ENCODE measurements at places on chromosomes 2 and 18.

- peak; percentile 78 for DNase-seq
Measured at GRCh38 chr18:49169037-49169521, 218.3 kb upstream of the SMAD7 start.

DNA sequence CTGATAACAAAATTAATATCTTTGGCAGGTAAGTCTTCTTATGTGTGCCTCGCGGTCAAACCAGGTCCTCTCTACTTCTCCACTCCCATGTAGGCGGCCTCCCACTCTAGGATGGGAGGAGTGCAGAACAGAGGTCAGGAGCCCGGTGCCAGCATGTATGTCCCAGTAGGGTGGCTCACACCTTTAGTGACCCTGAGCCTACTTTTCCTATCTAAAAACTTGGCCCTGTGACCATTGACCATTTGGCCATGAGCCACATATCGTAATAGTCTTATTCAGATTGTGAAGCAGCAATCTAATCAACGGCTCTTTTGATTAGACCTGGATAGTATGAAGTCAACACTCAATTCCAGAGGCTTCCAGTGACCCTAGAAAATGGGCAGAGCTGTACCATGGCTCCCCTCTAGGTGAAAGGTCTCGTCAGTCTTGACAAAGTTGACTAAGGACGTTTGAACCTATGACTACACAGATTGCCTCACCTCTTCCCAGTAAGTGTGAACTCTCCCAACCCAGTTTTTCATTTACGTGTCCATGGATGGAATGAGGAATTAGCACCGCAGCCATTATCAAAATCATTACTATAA lies 17.1 kb upstream of the FABP1 start:
- DNase-seq = no peak

GRCh38 chr2:202941771-202942170 lies 29.7 kb downstream of the CARF start:
- DNase-seq = no peak

GRCh38 chr2:149766339-149766738 lies 178.8 kb upstream of the MMADHC start:
- DNase-seq = no peak

GRCh38 chr2:146597291-146597690 lies 1247.5 kb upstream of the ACVR2A start:
- no peak for DNase-seq

DNA sequence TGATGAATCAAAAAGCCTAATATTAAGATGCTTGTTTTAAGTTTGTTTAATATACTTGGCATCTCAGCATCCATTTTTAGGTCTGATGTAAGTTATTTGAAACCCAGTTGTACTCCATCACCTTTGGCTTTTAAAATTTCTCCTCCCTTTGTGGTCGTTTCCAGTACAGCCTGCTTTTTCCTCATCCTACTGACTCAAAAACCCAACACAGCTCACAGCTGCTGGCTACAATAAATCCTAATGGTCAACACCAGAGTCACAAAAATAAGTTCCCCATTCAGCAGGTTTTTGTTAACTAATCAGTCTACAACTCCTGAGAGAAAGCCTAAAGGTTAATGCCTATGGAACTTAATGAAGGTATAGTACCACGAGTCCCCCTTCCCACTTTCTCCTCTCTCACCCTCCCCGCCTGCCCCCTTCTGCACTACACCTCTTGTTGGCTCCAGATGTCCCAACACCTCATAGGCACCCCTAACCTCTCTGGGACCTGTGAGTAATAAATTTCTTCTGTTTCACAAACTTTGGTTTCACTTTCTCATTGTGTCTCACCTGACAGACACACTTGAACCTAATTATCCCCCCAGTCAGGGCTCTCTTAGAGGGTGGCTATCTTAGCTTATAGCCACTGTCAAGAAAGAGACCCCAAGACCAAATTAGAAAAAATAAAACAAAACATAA lies 148.6 kb downstream of the GALNT1 start:
- DNase-seq = no peak

- DNase-seq = no peak
Measured at GRCh38 chr2:2102866-2103653, 228.0 kb downstream of the MYT1L start.

GRCh38 chr18:8952769-8953760 lies 149.4 kb upstream of the NDUFV2 start:
- DNase-seq = no peak

- DNase-seq = no peak
Measured at GRCh38 chr2:45300026-45300750, 290.9 kb upstream of the SIX2 start.

GRCh38 chr2:60936757-60937156 lies 55.4 kb downstream of the REL start:
- no peak for DNase-seq

GRCh38 chr18:63894106-63894772 lies 6.7 kb downstream of the SERPINB2 start:
- no peak for DNase-seq

DNA sequence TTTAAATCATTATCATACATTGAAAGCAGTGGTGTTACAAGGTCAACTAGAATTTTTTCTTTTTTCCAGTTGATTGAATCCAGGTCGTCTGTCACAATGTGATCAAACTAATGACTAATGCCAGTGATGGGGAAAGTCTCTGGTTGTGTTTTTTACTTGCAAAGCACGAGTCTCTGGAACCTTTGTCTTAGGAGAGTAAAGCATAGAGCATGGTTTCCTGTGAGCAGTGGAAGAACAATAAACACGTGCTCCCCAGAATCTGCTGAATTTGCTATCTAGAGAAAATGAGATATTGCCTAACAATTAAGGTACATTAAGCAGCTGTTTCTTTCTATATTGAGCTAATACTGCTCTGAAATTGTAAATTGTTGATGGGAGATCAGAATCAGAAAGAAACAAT lies 1332.4 kb upstream of the TMEFF2 start:
- no peak for DNase-seq

- DNase-seq = no peak
Measured at GRCh38 chr18:48219810-48220499, 189.2 kb downstream of the ZBTB7C start.

DNA sequence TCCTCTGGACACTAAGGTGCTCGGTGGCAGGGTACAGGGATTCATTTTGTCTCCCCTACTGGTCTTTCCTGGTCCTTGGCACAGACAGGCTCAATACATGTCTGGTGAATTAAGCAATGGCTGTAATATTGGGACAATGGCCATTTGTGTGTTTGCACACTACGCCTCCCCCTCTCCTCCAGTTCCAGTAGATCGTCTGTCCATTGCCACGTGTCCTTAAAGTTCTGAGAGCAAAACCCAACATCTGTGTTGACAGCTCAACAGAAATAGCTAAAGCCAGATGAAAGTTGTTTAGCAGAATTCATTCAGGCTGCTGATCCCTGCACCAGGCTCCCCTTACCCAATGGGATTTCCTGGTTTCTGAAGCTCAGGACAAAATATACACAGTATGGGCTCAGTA lies 9.0 kb upstream of the FABP1 start:
- no peak for DNase-seq

DNA sequence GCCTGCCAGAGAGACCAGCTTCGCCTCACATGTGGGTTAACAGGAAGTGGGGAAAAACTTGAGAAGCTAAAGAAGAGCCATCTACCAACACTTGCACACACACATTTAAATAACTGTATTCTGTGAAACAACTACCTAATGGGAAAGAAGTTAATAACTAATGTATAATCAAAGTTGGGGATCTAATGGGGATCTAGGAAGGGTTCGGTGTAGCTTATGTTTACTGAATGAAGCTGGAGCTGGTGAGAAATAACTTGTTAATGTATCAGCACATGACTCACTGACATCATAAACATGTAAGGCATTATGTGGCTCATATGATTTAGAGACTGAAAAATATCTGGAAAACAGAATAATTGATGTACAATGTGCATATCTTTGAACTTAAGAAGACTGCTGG lies 421.3 kb upstream of the NXPH2 start:
- DNase-seq = no peak

DNA sequence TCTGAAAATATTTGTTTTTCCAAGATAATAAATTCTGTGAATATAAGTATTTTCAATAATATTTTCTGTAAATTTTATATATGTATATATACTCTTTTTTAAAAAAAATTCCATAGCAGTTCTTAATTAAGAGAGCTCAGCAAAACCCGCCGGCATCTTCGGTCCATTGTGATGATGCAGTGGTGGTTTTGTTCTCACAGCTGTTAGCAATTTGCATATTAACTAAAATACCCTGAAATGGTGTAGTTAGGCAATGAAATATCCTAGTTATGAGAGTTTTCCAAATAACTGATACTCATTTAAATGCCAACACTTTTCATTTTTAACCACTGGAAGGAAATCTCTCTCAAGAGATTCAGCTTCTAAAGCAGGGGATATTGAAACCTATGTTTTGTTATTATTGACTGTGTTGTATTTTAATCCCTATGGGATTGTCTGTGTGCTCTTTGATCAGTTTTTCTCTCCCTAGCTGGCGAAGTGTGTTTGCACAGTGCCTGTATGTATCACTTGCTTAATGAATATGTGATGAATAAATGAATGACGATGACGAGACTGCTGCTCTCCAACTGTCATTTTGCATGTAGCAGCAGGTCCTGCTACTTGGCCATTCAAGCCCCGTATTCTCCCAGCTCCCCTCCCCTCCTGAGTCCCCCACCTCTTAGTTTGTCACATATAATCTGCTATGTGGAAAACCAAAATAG lies 42.4 kb downstream of the PSMG2 start:
- DNase-seq = no peak

DNA sequence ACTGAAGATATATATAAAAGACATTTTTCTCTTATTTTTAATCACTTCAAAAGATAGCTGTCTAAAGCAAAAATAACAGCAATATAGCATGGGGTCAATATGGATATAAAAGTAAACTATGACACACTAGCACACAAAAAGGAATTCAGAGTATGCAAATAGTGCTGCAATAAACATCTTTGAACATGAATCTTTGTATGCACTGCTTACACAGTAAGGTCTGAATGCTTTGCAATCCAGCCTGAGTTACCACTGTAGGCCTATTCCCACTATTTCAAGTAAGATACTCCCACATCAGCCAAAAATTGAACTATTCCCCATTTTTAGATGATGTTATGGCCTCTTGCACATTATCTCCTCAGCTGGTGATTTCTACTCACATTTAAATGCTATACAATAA lies 27.4 kb upstream of the ERCC3 start:
- no peak for DNase-seq

GRCh38 chr2:68044099-68044498 lies 18.7 kb downstream of the C1D start:
- DNase-seq = no peak
